ENCODE measurements at places on chromosomes 16 and 17. TPM values are rescaled to one million over a fixed set of nuclear protein-coding genes. Genes with fewer than 3 reads are reported as not detected.

- DNase-seq: no peak
Measured at GRCh38 chr16:69812688-69813014, 50.5 kb downstream of the WWP2 start.

DNA sequence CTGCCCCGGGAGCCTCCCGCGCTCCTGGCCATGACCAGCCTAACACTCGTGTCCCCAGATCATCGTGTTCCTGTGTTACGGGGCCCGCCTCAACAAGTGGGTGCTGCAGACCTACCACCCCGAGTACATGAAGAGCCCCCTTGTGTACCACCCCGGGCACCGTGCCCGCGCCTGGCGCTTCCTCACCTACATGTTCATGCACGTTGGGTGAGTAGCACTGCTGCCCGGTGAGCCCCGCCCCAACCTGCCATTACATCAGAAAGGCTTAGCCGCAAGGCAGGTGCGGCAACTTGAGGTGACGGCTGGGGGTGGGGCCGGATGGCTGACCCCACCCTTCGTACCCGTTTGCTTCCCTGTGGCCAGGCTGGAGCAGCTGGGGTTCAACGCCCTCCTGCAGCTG lies 1.4 kb downstream of the RHBDL1 start:
- DNase-seq: no peak

DNA sequence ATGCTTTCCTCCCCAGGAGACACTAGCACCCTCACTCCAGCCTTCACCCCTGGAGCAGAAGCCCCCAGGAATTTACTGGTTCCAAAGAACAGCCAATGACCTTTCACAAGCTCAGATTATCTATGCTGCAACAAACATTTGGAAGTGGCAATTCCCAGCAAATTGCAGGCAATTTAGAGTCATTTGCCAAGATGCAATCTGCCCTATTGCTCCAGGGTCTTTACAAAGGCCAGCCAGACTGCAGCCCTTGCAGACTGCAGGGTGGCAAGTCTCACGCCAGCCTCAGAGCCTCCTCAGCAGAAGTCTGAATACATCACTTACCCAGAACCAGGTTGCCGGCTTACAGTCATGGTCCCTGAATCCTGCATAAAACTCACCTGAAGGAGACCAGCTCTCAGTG lies 21.8 kb downstream of the AXIN1 start:
- DNase-seq: no peak

DNA sequence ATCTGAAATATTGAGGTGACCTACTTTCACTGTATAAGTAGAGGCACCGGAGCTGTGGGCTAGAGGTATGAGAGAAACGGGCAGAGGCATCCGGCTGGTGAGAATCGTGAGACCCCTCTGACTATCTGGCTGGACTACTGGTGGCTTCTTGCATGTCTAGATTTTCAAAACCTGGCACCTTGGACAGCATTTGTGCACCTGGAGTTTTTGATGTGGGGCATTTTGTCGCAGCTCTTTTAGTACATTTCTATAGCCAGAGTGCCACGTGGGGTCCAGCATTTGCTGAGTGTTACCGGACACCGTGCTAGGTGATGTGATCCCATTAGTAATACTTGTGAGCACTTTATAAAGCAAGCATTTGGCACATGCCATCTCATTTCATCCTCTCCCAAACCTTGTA lies 32.6 kb upstream of the SHISA9 start:
- no peak for DNase-seq

DNA sequence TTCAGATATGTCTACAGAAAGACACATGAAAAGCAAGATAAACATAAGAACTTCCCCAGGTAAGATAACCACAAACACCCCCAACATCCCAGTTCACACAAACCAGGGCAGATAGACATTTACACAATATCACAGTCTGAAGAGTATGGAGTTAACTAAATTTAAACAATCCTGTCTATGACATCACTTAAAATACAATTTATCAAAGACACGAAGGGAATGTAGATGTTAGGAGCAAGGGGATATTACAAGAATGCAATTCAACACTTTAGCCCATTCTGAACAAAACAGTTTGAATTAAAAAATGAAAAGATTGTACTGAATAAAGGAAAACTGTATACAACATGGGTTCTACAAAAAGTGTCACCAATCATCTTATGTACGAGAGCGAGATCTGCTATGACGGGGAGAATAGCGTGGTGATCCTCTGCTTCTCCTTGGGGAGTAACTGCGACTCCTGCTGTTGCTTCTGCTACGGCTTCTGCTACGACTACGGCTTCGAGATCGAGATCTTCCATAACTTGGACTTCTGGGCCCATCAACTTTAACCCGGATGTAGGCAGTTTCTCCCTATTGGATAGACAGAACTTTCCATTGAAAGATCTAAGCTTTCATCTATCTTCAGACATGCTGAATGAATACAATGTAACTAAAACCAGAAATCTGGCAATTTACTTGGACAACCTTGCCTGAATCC lies 1.9 kb downstream of the SRSF1 start:
- DNase-seq: no peak

Gene KRTAP4-3
- not detected for total RNA-seq

Gene KRT20
- not detected for total RNA-seq

Gene KRT17
- total RNA-seq: 3.8 TPM

Gene WRAP53
- total RNA-seq: 13.7 TPM

Gene CBFA2T3
- not detected for total RNA-seq
